Parietal lobe (tissue), 2 donors: ENCODE measurements at places on chromosomes 4 and X. TPM values are rescaled to one million over a fixed set of nuclear protein-coding genes. Genes with fewer than 3 reads are reported as not detected.

The PDLIM3 gene
- total RNA-seq: 22.5 TPM

The UGT2B11 gene
- not detected for total RNA-seq

The XAGE1B gene
- total RNA-seq: not detected

The PTPN13 gene
- total RNA-seq: 102 TPM

The CABS1 gene
- total RNA-seq: not detected

The GLRB gene
- 37.9 TPM for total RNA-seq

The NWD2 gene
- total RNA-seq: 41.0 TPM

The GSX2 gene
- 2.8 TPM for total RNA-seq
